ENCODE measurements at places on chromosomes 4 and X.

GRCh38 chr4:141810038-141810711 is 173.8 kb downstream of the IL15 start:
- H3K36me3 ChIP-seq: no peaks in the 10 kb centered on the region
- peak overlapping the region; percentile 76 for H3K27ac ChIP-seq
- H3K4me3 ChIP-seq: no peak overlapping the region
- DNase-seq: peak; percentile 27
- H3K4me1 ChIP-seq: peaks cover 21% of the 10 kb centered on the region
- no peaks in the 10 kb centered on the region for H3K27me3 ChIP-seq

GRCh38 chrX:150772150-150772970 is 79.2 kb downstream of the MTMR1 start:
- no peaks in the 10 kb centered on the region for H3K4me1 ChIP-seq
- no peaks in the 10 kb centered on the region for H3K36me3 ChIP-seq

DNA sequence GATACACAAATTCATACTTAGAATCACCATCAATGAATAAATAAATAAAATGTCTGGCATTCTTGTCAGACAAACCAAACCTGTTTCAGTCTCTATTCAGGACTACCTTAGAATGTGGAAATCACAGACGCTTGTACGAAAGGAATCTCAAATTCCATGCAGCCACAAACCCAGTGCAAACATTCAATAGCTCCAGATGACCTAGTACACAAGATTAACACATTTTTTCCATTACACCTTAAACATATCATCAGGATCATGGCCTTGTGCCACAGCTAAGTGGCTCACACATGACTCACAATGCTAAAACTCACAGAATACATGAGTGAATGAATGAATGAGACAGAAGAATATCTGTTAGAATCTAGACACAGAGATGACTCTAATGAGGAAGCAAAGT is 134.2 kb downstream of the PWWP3B start:
- H3K27me3 ChIP-seq: no peaks in the 10 kb centered on the region
- no peaks in the 10 kb centered on the region for H3K4me1 ChIP-seq
- H3K27ac ChIP-seq: no peak overlapping the region
- no peak overlapping the region for H3K4me3 ChIP-seq
- H3K36me3 ChIP-seq: no peaks in the 10 kb centered on the region
- no peak for DNase-seq

GRCh38 chr4:53935780-53936179 is 128.6 kb downstream of the CHIC2 start:
- no peak for DNase-seq
- H3K4me3 ChIP-seq: no peak overlapping the region
- no peaks in the 10 kb centered on the region for H3K36me3 ChIP-seq
- no peak overlapping the region for H3K27ac ChIP-seq

GRCh38 chr4:95910749-95911148 is 70.9 kb downstream of the PDHA2 start:
- no peaks in the 10 kb centered on the region for H3K4me1 ChIP-seq
- no peaks in the 10 kb centered on the region for H3K36me3 ChIP-seq
- H3K4me3 ChIP-seq: no peak overlapping the region
- H3K27me3 ChIP-seq: no peaks in the 10 kb centered on the region
- no peak for DNase-seq
